ENCODE measurements at places on chromosomes 2 and 18.

DNA sequence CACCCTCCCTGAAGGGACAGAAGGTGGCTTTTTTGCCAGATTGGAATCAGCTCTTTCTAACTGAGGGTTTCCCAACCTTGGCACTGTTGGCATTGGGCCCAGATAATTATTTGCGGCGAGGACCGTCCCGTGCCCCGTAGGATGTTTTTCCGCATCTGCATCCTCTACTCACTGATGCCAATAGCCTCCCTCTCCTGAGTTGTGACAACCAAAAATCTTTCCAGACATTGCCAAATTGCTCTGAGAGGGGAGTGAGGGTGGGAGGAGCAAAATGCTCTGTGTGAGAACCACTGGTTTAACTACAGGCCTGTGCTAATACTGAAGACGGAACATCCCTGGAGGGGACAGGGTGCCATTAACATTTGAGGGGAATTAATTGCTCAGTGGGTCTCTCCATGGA is 33.6 kb upstream of the GLI2 start:
- no peak for DNase-seq

DNA sequence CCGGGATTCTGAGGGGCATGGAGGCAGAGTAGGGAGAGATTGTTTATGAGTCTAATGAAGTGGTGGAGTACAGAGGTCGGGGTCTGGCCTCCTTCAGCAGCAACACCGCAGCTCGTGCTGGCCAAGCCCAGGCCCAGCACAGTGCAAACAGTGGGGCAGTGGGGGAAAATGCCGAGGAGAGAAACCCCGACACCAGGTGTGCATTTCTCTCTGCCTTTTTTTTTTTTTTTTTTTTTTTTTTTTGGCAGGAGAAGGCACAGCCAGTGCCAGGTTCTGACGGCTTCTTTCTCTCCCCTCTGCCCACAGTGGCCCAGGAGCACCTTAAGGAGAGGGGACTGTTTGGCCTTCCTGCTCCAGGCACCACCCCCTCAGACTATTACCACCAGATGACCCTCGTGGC is 219.3 kb downstream of the GLI2 start:
- no peak for DNase-seq

GRCh38 chr2:101187131-101187530 is 35.9 kb upstream of the TBC1D8 start:
- DNase-seq = no peak

GRCh38 chr2:211946960-211947359 is 591.6 kb downstream of the ERBB4 start:
- no peak for DNase-seq

DNA sequence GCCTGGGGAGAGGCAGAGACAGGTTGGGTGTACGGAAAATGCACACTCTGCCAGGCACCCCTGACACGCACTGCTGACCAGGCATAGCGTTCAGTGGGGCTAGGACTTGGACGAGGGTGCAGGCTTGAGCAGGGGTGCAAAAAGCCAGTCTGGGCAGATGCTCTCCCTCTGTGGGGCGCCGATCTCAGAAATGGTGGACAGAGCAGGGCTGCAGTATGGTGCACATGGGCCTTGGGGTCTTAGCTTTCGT is 1.0 kb upstream of the ARHGEF4 start:
- DNase-seq = no peak

DNA sequence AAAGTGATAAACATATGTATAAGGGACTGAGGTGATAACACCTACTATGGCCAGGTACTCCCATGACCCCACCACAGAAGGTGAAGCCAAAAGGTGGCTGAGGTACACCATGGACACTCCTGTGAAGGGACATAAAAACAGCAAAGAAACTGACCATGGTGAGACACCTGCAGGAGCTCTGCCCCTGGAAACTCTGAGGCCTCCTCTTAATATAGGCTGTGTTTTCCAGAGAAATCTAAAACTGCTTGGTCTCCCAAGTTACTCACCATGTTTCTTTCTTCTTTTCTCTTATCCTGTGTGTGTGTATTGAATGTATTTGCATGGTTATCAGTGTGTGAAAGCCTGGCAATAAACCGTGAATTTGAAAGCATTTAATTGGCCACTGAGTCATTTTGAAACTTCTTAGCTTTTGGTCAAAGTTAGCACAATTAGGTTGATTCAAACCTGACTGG is 739.3 kb upstream of the GCFC2 start:
- no peak for DNase-seq

DNA sequence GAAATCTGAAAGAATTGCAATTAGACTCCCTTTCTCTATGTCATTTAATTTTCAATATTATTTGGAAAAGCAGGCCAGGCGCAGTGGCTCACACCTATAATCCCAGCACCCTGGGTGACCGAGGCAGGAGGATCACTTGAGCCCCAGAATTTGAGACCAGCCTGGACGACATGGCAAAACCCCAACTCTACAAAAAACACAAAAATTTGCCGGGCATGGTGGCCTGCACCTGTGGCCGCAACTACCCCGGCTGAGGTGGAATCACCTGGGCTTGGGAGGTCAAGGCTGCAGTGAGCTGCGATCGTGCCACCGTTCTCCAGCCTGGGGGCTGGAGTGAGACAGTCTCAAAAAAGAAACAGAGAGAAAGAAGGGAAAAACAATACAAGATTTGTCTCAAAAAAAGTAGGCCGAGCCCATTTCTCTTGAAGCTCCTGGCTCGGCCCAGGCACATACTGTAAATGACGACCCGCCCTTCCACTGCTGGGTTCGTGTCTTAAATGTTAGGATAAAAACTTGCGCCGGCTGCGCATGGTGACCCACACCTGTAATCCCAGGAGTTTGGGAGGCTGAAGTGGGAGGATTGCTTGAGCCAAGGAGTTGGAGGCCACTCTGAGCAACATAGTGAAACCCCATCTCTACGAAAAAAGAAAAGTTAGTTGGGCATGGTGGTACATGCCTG is 31.1 kb upstream of the GPC1 start:
- no peak for DNase-seq

DNA sequence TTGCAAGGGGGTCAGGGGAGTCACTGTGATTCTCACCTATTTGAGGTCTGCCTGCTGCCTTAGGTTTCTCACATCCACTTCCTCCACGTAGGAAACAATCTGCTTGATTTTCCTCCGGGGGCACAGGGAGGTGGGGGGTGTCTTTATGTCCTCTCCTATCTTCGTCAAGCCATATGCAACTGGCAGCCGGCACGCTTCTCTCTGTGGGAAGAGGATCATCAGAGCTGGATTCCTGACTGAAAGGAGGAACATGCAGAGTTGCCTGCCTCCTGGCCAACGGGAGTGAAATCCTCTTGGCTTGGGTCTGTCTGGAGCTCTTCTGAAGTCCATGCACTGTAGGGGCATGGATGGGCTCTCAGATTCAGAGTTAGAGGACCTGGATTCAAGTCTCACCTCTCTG is 43.1 kb upstream of the ACVR1 start:
- DNase-seq = no peak

DNA sequence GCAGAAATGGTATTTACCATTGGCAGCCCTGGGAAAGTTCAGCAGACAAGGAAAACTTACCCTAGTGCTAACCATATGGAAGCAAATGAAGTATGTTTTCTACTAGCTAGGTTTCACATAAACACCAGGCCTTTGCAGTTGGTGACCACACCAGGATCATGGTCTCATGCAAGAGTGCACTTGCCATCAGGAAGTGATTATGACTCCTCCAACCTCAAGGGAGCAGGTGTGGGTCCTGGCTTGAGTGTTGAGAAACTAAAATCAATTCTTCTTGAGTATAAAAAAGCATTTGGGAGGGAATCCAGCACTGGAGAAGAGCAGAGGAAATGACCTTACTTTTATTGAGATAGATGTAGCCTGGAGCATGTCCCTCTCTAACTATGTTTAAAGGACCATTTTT is 56.8 kb upstream of the SPAG16 start:
- DNase-seq = no peak

DNA sequence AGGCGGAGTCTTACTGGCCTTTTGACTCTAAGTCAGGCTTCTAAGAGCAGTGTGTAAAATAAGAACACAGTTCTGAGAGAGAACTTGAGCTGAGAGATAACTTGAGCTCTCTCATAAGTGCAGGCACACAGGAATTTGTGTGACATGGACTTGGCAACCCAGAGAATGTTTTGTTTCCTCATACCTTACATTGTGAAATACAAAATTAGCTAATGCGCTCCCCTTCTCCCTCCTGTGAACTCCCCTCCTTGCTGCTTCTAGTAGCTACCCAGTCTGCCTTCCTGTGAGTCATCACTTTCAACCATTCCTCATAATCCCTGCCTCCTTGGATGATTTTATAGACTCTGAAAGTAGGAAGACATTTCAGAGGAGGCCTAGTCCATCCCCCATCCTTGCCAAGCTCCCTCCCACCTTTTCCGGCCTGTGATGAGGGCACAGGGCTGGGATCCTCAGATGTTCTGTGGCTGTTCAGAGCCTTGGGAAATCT is 22.6 kb downstream of the FER1L5 start:
- peak; percentile 95 for DNase-seq

DNA sequence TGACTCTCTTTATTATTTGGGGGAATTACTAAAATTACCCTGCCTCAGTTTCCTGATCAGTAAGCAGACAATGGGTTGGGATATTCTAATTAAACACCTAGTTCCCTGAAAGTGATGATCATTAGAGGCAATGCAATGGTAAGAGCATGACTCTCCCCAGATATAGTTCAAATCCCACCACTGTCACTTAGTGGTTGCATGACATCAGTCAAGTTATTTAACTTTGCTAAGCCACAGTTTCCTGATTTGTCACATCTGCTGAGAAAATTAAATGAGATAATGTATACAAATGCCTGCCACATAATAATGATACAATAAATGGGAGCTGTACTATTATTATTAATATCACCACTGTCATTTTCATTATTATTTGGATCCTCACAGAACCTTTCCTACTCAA is 29.9 kb downstream of the ZEB2 start:
- DNase-seq = no peak

- DNase-seq = peak; percentile 78
These were observed 261.1 kb upstream of the RASGRP3 start for GRCh38 chr2:33215299-33215698.

GRCh38 chr18:7600036-7600435 is 32.9 kb downstream of the PTPRM start:
- no peak for DNase-seq

- DNase-seq = no peak
These were observed 68.7 kb upstream of the MGAT4A start for GRCh38 chr2:98799375-98800329.

GRCh38 chr18:54089749-54090459 is 134.6 kb downstream of the MBD2 start:
- no peak for DNase-seq

DNA sequence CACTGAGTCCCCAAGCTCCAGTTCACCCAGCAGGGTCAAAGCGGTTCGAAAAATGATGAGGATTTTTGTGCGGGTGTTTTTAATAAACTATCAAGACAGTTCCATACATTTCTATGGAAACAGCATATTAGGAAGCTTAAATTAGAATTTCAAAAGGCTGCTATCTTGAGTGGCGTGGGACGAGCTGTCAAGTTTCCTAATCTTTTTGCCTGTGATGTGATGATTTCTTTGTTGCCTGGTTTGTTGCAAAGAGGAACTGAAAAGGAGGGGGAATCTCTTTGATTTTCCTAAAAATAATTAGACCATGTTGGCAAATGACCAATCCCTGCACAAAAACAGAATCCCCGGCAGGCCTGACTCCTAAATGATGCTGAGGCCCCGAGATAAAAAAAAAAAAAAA is 66.1 kb upstream of the ATG16L1 start:
- DNase-seq = no peak

DNA sequence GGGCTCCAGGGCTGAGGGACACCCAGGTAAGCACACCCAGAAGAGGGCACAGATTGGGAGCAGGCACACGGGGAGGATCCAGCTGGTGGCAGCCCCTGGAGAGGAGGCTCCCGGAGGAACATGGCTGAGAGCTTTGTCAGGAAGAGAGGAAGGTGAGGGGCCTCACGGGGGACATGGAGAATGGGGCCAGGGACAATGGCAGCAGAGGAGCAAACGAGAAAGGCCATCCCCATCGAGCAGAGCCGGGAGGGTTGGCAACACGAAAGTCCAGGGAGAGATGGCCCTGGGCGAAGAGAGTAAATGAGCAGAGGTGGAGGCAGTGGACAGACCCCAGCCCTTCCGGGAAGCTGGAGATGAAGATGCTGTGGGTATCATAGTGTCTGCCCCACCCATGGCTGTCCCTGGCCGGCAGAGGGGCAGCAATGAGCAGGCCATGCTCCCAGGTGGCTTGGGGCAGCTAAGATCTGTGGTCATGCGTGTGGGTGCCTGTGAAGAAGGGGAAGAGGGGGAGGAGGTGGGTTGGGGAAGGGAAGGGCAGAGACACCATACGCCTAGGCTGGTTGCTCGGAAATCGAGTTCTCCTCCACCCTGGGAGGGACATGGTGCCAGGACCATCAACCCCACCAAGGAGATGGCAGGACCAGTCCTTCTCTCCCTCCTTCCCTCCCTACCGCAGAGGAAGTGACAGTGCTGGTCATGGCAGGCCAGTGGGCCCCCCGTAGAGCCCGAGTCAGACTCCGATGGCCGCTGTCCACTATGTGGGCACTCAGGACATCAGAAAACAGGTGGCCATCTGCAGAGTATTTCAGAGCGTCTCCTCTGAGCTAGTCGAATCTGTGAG is 191.7 kb downstream of the NDUFA10 start:
- no peak for DNase-seq

DNA sequence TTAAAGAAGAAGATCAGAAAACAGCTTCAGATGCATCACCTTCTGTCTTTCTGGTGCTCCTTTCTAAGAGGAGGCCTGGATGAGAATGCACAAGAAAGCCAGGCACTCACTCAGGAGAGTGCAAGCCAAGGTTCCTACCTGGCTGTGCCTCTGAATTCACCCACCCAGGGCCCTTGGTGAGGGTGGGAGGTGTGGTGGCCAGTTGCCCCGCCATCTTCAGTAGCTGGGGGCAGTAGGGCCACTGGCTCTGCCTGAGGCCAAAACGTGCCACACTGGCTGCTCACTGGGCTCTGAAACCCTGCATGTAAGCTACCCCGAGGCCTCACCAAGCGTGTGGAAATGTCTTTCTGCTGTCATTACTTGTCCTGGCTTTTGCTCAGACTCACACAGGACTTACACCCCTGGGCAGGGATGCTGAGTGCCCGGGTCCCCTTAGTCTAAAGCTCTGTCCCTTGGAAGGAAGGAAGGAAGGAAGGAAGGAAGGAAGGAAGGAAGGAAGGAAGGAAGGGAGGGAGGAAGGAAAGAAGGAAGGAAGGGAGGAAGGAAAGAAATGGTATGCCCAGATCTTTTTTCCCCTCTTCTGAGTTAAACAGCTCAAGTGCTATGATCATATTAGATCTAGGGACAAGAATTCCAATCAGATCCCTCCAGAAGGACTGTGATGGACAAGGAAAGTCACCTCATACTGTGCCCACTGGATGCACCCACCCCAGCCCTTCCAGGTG is 8.5 kb upstream of the LBH start:
- DNase-seq = no peak

GRCh38 chr2:215529271-215529670 is 93.4 kb upstream of the FN1 start:
- no peak for DNase-seq

GRCh38 chr2:187916799-187917198 is 362.6 kb upstream of the TFPI start:
- no peak for DNase-seq

DNA sequence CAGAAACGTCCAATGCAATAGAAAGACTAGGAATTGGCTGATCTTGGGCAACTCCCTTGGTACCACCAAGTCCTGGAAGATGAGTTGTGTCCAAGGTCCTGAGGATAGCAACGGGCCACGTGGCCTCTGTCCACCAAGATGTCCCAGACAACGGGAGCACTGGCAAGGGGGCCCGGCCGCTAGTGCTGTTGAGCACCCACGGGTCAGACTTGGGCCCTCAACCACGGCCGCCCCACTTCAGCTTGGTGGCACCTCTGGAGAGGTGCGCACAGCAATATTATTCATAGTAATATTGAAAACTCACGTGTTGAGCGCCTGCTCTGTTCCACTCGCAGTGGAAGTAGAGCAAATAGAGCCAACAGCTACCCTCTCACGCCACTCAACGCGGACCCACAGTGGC is 19.0 kb downstream of the PASK start:
- no peak for DNase-seq

GRCh38 chr2:233263045-233263570 is 11.6 kb downstream of the ATG16L1 start:
- DNase-seq = no peak

Data from AG04450 (cell line).